Osteocyte (in vitro differentiated cells): ENCODE measurements at places on chromosomes 11 and 22. TPM values are rescaled to one million over a fixed set of nuclear protein-coding genes. Genes with fewer than 3 reads are reported as not detected.

DNA sequence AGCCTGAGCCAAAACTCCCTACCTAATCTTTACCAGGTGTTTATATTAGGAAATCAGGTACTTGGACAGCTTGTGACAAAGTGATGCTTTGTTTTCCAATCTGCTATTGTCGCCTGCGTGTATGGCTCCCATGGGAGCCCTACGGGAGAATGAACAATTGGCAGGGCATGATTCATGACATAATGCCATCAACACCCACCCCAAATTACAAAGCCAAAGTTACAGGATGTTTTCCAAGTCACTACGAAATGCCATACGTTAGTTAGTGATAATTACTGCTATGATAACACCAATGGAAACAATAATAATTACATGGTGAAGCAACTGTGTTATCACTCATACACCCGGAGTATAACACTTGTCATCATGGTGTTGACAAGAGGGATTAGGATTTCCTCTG is 226.4 kb downstream of the FAM181B start:
- DNase-seq, result no peak

DNA sequence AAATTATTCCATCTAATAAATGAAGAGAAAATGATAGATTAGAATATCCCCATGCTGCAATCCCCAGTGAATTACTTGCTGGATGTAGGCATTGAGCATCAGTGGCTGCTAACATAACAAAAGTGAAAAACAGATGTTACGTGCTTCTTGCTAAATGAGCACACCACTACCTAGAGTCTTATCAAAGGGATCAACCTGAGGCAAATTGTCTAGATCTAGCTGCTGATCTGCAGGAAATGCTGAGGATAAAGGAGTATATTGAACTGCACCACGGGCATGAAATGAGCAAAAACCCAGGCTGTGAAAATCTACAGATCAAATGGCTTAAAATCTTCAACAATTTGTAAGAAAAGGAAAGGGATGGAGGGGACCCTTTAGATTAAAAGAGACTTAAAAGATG is 45.3 kb upstream of the SCUBE2 start:
- no peak for DNase-seq

DNA sequence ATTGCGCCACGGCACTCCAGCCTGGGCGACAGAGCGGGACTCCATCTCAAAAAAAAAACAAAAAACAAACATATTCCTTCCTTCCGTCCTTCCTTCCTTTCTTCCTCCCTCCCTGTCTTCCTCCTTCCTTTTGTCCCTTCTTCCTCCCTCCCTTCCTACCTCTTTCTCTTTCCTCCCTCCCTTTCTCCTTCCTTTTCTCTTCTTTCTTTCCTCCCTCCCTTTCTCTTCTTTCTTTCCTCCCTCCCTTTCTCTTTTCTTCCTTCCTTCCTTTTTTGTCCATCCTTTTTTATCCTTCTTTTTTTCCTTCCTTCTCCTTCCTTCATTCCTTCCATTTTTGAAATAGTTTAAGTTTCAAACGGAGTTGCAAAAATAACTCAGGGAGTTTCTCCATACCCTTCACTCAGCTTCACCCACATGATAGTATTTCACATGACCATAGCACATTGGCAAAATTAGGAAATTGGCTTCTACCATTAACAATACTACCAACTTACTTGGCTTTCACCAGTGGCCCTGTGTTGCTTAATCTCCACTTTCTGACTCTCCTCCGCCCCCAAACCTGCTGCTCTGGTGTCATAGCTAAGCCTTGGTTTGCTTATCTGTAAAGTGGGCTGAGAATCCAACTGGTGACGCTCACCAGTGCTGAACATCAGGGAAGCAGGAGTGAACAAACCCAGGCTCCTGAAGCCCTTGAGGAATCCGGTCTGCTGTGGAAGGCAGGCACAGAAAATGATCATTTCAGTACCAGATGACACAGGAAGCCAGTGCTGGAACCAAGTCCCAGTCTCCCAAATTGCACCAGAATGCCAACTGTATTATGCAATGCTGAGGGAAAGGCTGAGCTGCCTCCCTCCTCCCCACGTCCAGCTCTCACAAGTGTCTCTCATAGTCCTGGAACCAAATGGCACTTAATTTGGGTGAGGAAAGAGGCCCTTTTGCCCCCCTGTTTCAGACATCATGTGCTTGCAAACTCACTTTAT is 17.2 kb upstream of the CRYBB3 start:
- no peak for DNase-seq

GRCh38 chr11:19742588-19743292 is 30.1 kb downstream of the NAV2 start:
- peak; percentile 93 for DNase-seq

Gene ACR
- not detected in 2 replicates for total RNA-seq

Gene APOBEC3G
- total RNA-seq, result 2.7 and 3.0 TPM in 2 replicates
